Activated CD8-positive, alpha-beta memory T cell treated with anti-CD3 and anti-CD28 coated beads, Interleukin-2, amount 50 U/mL, for 4 hours (primary cell): ENCODE measurements at places on chromosomes 2 and 18.
A peak's percentile ranks its signal among the peaks of the same experiment; 100 is the strongest.

GRCh38 chr18:789397-789796 lies 22.6 kb downstream of the YES1 start:
- no peak for DNase-seq

GRCh38 chr18:10838553-10838952 lies 310.8 kb downstream of the PIEZO2 start:
- DNase-seq, result no peak

DNA sequence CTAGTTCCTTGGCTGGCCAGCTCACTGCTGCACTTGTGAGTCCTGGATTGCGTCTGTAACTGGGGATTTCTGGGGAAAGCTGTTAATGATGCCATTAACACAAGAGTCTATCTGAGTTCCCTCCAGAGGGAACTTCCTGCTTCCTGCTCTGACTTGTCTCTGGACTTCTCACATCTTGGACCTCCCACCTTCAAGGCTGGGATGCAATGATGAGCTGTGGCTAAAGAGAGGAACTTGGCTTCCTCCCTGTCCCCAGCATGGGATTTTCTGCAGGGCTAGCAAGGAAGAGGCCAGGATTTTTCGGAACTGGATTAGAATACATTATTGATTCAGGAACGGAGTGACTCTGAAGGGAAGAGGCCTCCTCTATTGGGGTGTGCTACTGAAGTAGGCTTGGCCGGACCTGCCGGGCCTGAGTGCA lies 155.5 kb downstream of the CLIP4 start:
- no peak for DNase-seq

DNA sequence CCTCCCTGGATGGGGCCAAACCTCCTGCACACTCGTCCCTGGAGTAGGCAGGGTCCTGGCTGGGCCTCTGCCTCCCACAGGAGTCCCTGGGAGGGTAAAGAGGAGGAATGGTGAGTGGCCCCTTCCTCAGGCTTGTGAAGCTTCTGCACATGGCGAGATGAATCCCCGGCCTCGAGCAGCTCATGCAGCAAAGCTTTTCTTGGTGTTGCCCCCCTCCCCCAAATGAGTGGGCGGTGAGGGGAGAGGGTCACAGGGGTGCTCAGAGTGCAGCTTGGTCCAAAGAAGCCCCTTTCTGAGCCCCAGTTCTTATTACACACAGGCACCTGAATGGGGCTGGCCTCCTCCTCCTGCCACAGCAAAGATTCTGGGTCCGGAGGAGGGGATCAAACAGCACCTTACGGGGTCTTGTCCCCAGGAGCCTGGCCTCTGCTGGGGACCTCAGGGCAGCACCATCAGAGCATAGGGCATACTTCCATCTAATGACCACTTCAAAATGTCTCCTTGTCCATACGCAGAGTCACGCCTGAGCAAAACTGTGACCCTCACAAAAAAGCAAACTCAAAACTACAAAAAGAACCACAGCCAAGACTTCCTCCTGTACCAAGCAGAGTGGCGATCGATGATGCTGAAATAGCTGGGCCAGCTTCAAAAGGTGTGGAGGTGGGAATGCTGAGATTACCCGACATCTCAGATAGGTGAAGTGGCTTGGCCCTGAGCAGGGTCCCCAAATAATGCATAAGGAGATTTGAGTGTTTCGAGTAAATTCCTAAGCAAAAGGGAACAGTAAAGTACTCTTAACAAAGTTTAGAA lies 148.4 kb upstream of the TWIST2 start:
- no peak for DNase-seq

GRCh38 chr2:73503992-73504570 lies 118.4 kb downstream of the ALMS1 start:
- no peak for DNase-seq

DNA sequence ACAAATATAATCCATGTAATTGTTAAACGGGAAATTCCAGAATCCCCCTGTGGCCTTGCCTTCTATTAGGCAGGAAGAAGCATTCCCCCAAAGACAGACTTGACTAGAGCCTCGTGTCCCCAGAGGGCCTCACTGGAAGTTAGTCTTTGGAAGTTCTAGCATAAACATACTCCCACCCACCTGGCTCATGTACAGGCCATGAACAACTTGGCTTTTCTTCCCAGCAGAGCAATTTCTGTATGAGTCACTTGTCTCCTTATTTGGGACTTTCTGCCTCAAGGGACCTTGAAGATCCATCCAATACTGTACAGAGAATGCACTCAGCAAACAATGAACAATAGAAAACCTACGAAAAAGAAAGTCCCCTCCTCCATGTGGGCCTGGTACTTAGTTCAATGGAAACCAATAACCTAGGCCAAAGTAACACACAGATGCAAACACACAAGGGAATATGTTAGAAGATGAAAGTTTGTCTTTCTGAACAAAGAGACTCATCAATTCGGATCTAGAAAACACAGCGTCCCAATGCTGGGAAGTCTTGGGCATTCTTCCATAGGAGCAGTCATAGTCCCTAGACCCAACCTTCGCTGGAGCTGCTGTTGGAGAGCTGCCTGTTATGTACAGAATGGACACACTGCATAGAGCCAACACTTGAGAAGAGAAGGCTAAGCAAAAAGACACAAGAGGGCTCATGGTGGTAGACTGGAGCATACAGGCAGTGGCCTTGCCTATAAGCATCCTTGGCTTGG lies 303.5 kb downstream of the HRH4 start:
- DNase-seq, result no peak

DNA sequence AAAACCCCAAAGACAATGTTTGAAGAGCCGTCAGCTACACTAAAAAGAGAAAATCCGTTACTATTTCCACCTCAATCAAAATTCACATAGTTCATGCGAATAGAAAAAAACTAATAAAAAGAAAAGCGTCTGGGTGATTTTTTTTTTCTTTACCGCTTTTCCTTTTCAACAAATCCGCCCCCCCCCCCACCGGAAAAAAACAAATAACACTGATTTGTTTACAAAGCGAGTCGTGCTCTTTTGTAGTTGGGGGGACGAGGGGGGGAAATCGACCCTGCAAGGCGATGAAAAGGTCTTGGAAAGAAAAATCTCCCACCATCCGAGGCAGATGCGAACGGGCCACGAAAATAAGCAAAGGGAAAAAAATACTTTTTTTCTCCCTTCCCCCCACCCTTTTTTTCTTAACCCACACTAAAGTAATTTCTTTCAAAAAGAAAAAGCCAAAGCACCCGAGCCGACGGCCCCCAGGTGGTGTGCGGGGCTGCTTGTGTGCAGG lies 638 bp downstream of the ZNF521 start:
- no peak for DNase-seq

DNA sequence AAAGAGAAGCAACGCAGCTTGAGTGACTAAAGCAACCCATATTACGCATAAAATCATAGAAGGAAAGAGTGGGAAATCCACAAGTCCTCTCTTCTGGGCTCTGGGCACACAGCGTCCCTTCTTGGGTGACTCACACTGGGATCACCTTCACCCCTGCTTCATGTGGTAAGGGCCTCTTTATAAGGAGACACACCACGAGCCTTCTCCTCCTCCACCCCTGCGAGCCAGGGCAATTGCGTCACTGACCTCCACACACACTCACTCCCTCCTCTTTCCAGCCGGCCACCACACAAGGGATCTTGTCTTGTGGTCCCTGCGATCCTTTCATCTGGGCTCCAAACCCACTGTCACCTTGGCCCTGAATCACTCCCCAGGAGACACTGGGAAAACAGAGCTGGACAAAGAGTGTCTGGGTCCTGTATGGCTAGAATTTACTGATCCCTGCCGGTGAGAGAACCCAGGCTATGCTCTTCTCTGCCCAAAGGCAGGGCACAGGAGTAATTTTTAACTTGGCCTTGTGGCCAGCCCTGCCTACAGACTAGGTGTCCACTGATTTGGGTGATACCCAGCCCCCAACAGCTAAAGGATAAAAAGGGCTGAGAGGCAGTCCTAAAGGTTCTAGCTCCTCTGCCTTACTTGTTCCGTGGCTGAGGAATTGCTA lies 35.3 kb downstream of the NHEJ1 start:
- DNase-seq, result no peak

- no peak for DNase-seq
Measured at GRCh38 chr18:74806700-74807416, 209.2 kb downstream of the ZNF407 start.

GRCh38 chr18:34543945-34544344 lies 166.2 kb upstream of the DTNA start:
- no peak for DNase-seq

DNA sequence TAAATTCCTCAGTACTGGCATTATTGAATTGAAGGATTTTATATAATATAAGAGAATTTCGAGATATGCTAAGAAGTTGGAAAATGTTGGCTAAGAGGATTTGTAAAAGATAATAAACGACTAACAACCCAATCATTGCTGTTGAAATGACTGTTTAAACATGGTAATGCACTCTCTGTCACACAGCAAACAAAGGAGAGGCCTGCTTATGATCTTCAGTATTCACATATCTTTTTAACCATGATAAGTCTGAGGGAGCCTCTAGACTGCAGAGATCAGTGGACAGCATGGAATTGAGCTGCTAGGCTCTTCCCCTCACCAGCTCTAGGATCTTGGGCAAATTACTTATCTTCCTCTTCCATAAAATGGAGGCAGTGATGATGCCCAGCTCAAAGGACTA lies 2.7 kb downstream of the KCTD18 start:
- no peak for DNase-seq

- no peak for DNase-seq
Measured at GRCh38 chr2:134307334-134307733, 53.5 kb downstream of the MGAT5 start.

DNA sequence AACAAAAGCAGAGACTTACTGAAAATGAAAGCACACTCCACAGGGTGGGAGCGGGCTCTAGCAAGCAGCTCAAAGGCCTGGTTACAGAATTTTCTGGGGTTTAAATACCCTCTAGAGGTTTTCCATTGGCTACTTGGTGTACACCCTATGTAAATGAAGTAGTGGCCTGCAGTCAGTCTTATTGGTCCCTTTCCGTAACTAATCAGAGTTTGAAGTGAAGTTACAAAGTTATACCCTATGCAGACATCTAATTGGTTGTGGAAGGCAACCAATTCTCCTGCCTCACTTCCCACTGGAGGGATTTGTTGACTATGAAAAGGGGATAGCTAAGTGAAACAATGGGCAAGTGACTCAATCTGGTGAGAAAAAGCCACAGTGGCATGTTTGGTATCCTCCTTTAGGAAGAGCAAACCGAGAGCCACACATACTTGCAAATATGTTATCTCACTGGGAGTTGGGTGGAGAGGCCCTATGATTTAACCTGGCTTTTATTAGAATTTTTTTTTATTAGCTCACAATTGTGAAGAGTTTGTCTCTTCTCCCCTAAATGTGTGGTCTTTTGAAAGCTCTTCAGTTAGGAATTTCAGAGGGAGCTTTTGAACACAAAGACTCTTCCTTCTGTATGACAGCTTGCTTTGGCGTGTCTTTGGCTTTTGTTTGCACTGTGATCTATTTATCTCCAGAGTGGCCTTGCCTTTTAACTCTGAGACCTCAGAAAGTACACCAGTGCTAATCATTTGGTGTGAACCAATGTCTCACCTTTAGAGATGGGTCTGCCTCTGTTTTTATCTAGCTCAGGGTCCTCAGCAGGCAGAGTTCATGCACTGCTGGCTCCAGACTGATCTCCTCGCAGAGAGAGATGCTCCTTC lies 69.6 kb downstream of the MAP4K4 start:
- DNase-seq, result no peak

DNA sequence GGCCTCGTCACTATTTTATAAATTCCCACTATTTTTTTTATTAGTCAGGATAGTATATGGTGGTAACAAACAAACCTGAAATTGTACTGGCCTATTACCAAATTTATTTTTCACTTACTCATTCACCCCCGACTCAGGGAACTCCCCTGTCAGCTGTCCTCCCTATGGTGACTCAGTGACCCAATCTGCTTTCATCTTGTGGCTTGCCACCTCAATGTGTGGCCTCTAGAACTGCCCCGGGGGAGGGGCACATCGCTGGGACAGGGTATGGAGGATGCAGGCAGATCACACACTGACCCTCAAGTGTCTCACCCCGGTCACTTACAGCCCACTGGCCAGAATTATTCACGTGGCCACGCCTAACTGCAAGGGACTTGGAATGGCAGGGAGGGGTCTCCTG lies 71.6 kb downstream of the ACTR2 start:
- DNase-seq, result peak; percentile 25
